NCI-H1436 (cell line): ENCODE measurements at places on chromosomes 5 and 9.

DNA sequence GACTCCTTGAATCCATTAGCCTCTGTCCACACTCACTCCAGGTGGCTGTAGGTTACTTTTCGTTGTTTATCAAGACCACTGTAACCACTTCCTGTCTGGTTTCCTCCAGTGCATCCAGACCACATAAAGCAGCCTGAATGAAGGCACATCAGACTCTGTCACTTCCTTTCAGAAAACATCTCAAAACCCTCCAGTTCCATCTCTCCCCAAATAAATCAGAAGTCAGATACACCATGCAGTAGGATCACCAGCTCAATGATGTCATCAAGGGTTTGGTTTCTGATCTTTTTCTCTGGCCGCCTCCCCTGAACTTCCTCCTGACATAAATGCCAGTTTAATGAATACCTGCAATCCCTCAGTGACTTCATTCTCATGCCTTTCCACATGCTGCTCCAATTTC, 161.2 kb downstream of the ZNF462 start:
- DNase-seq: no peak

GRCh38 chr5:52956014-52956413, 33.1 kb upstream of the ITGA2 start:
- no peak for DNase-seq

GRCh38 chr5:53109056-53109442, 508 bp downstream of the MOCS2 start:
- no peak for DNase-seq

- DNase-seq: no peak
These were observed 260.2 kb downstream of the ARHGAP26 start for GRCh38 chr5:143030349-143030748.

- no peak for DNase-seq
These were observed 61.0 kb downstream of the LPAR1 start for GRCh38 chr9:110977259-110977709.

GRCh38 chr5:107636068-107636467, 34.7 kb downstream of the EFNA5 start:
- DNase-seq: no peak

GRCh38 chr9:110095776-110096175, 112.2 kb downstream of the C9orf152 start:
- no peak for DNase-seq

- DNase-seq: no peak
These were observed 7.4 kb downstream of the B4GALT1 start for GRCh38 chr9:33159777-33160127.

DNA sequence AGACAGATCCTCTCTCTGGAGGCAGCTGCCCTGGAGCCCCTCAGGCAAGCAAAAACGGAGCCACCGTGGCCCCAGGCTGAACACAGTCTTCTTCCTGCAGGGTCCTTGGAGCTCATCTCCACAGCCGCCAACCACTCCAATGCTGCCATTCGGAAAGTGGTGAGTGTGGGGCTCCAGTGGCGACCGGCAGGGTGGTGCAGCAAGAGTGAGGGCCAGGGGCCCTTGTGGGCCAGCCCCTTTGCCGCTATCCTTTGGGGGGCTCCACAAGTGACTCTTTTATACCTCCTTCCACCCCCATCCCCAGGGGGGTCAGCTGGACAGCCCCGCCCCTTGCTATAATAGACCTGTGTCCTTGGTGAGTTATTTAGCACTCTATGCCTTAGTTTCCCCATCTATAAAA, 47.4 kb upstream of the SUSD3 start:
- DNase-seq: no peak

- DNase-seq: no peak
These were observed 194.7 kb downstream of the DNAH5 start for GRCh38 chr5:13749766-13750165.

DNA sequence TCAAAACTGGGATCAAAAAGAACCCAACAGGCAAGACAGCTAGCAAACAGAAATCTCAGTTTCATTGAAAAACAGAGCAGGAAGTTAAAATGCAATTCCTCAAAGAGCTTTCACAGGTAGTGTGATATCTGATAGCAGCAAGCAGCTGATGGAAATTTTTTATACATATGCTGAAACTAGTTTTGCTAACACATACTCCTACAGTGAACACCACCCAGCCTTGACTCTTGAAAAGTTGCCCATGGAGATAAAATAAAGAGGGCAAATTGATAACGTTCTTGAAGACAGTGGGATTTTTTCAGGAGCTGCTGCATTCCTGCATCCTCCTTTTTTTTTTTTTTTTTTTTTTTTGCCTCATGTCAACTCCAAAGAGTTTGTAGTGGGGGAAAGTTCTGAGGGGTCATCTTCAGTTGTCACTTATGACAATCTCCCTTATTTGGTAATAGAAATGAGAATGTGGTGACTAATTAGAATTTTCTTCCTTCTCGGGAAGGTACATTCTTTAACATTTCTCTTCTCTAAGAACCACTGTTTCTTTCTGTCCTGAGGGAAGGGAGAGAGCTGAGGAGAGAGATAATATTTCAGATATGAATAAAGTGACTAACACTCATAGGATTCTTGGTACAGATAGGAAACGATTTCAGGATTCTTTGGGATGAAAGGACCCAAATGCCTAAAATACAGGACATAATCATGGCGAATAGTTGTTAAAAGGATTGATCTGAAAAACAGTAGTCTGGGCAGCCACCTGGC, 24.6 kb downstream of the SH3RF2 start:
- DNase-seq: no peak

GRCh38 chr5:14410068-14410393, 171.6 kb upstream of the OTULINL start:
- no peak for DNase-seq

GRCh38 chr5:149697001-149697400, 33.1 kb upstream of the PPARGC1B start:
- no peak for DNase-seq

GRCh38 chr5:91296674-91297143, 86.4 kb downstream of the ARRDC3 start:
- DNase-seq: no peak

DNA sequence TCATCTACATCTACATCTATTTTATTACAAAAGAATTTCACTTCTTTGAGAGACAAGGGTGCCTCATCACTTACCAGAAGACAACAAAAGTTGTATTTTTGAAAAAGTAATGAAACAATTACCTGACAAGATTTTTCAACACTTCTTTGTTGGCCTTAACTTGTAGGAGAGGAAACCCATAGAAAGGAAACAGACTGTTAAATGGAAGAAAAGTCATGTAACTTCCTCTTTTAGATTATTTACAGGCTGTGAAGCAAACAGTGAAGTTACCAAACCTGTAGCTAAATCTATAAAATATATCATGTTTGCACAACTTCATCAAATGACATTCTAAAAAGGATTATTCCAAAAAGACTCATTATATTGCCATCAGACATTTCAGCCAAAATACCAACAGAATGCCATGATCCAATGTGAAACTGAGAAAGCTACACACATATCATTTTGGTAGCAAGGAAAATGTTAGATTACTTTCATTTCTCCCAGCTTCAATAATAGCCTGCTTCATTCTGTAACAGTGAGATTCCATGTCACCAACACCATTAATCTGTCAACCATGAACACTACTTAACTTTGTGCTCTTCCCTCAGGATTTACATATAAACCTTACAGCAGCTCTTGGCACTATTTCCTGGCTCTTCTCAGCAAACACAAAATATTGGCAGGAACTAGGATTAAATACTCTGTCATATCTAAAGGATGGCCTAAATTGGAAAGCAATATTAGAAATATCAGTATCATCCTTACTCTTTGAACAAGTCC, 122.5 kb downstream of the MCTP1 start:
- DNase-seq: no peak

DNA sequence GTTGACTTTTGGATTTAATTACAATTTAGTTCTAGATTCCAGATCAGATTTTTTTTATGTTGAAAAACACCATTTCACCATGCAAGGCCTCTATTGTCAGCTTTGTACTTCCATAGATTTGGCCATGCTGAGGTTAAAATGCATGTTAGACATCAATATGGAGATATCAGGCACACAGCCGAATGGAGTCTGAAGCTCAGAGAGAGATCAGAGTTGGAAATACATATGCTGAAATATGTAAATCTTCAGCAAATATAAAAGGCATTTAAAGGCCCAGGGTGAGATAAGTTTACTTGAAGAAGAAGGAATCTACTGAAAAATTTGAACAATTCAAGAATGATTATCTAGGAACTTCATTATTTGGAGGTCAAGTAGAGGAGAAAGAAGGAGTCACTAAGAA, 139.6 kb downstream of the CHSY3 start:
- no peak for DNase-seq

- no peak for DNase-seq
These were observed 5.6 kb downstream of the SLC2A8 start for GRCh38 chr9:127402401-127403090.

DNA sequence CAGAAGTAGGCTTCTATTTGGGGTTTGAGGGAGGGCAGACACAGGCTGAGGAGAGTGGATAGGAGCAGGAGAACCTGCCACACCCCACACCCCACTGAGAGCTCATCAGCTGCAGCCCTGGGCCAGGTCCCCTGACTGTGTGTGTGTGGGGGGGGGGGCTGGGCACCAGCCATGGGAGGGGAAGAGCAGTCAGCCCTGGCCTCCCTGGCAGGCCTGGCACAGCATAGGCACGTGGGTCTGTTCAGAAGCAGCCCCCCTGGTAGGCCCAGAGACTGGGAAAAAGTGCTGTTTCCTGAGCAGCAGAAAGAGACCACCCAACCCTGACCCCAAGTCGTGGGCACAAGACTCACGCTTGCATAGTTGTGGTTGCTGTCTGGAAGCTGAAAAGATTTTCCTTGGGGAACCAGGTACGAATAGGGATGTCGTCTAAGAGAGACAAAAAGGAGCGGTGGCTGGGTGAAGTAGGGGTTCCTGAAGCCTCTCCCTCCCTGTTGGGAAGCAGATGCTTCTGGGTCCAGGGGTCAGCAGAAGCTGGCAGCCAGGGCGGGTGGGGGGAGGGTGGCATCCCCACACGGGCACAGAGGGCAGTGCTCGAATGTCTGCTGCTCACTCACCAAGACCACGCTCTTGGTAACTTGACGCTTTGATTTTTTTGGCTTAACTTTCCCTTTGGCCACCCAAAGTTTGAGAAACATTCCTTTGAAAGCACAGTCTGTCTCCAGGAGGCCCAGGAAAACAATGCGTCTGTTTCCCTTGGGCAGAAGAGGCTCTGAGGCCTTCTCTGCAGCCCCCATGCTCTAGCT, 2.9 kb downstream of the NSMF start:
- no peak for DNase-seq

DNA sequence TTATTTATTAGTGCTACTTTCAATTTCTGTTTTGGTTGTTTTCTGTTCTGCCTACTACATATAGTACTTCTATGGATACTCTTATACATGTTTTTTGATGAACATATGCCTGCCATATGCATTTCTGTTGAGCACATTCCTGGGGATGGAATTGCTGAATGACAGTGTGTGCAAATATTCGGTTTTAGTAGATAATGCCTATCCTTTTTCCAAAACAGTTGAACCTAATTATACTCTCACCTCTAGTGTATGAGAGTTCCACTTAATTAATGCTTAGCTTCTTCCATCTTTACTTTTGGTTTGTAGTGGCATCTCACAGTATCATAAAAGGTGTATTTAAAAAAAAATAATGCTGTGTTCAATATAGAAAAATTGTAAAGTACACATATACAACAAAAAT, 96.8 kb downstream of the ADGRV1 start:
- DNase-seq: no peak

- no peak for DNase-seq
These were observed 132.6 kb upstream of the FSTL4 start for GRCh38 chr5:133744960-133745308.
